ENCODE measurements at places on chromosomes 1 and 21. TPM values are rescaled to one million over a fixed set of nuclear protein-coding genes. Genes with fewer than 3 reads are reported as not detected.

The DDR2 gene
- total RNA-seq = 0.37 TPM

The ALX3 gene
- total RNA-seq = not detected

The AKT3 gene
- total RNA-seq = 22.4 TPM

The KCNJ9 gene
- not detected for total RNA-seq

The C8B gene
- not detected for total RNA-seq

The HDGF gene
- 422 TPM for total RNA-seq

The ORC1 gene
- 19.7 TPM for total RNA-seq

The PCAT6 gene
- 2.9 TPM for total RNA-seq

The FCRLB gene
- total RNA-seq = 1.7 TPM

The OR13G1 gene
- total RNA-seq = not detected

The FAM163A gene
- total RNA-seq = not detected

The PTPRU gene
- total RNA-seq = 6.8 TPM

The PTGS2 gene
- 6.6 TPM for total RNA-seq

The VCAM1 gene
- total RNA-seq = 0.08 TPM

The PCNX2 gene
- 12.2 TPM for total RNA-seq

The GJA4 gene
- not detected for total RNA-seq

The ARHGAP30 gene
- total RNA-seq = 0.14 TPM

The HTR1D gene
- 13.1 TPM for total RNA-seq

The CYP4A11 gene
- not detected for total RNA-seq

The RNU1-1 gene
- not detected for total RNA-seq

The SPRR1B gene
- not detected for total RNA-seq

All from A549 treated with CORT108297 at 1 μM for 4 hours (cell line).